Right cardiac atrium (tissue), 5 donors: ENCODE measurements at places on chromosomes 7 and 10. TPM values are rescaled to one million over a fixed set of nuclear protein-coding genes. Genes with fewer than 3 reads are reported as not detected.

GRCh38 chr10:60042914-60043313, 136.6 kb upstream of the CCDC6 start:
- DNase-seq, result no peak

- no peak for DNase-seq
Observed at GRCh38 chr7:156074982-156075615, 262.8 kb upstream of the SHH start.

UPK3BL2 gene
- 3.4 TPM for total RNA-seq

DNA sequence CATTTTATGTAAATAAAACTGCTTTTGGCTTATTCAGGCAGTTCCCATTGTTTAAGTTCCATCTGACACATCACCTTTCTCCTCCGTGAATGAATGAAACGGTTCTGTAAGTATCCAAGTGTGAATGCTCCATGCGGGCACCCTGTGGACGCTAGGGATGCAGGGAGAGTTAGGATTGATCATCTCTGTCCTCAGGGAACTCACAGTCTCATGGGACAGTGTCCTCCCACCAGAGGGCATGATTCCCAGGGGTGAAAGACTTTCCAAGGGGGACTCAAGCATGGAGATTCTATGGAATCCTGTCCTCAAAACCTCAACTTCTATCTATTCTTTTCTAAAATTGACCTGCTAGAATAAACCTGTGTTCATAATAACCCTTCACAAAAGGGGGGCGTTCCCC, 98.8 kb downstream of the HECW1 start:
- no peak for DNase-seq

VWA2 gene
- total RNA-seq, result not detected

DNA sequence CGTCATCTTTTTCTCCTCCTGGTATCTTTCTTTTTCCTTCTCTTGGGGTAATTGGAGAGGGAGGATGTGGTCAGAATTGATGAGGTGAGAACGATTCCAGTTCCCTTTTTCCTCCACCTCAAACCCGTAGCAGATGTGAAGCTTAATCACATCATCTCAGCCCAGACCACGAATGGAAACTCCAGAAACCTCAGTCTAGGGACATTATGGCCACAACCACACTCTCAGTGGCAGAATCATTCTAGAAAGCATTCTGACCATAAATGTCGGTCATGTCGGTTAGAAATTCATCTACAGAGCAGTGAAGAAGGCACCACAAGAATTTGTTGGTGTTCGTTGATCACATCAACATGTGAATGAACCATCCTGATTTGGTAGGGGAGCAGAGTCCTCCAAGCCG, 78.7 kb downstream of the GATA3 start:
- no peak for DNase-seq

- DNase-seq, result no peak
Observed at GRCh38 chr10:101812606-101813005, 5.6 kb downstream of the OGA start.
